Endothelial cell (in vitro differentiated cells): ENCODE measurements at places on chromosomes 1 and 21. TPM values are rescaled to one million over a fixed set of nuclear protein-coding genes. Genes with fewer than 3 reads are reported as not detected.

DNA sequence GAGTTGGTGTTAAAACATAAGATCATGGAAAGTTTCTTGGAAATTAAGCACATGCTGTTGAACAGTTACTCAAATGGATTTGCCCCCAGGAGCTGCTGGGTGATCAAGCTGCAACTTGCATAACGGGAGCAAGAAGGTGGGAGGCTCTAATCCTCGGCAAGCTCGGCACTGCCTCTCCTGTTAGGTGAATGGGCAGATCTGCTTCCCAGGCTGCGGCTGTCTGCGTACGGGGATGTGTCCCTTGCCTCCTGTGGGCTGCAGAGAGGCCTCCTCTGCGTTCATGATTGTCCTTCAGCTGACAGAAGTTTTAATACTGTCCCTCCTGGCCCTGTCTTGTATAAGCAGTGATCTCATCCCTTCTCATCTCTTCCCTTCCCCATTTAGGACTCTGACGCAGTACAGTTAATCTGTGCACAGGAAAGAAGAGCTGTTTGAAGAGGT lies 36.7 kb downstream of the ATP1A1 start:
- no peaks in the 10 kb centered on the region for H3K4me1 ChIP-seq
- H3K27me3 ChIP-seq: peaks cover 3% of the 10 kb centered on the region
- no peak overlapping the region for H3K27ac ChIP-seq
- no peak for DNase-seq
- H3K36me3 ChIP-seq: peaks cover 34% of the 10 kb centered on the region
- H3K4me3 ChIP-seq: no peak overlapping the region

DNA sequence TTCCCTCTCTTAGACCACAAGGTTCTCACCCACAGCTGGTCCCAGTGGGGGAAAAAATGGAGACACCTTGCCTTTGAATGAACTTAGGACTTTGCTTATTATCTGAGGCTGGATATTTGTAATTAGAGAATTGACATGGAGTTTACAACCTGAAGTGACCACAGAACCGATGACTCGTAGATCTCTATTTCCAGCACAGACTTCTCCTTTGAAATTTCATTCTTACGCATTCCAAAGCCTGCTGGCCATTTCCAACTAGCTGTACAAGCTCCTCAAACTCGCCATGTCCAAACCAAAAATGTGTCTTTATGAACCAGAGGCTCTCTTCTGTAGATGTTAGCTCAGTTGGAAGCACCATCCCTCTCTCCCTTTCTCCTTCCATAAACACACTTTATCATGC lies 12.0 kb downstream of the RAB7B start:
- H3K4me3 ChIP-seq: no peak overlapping the region
- no peak for DNase-seq
- H3K27me3 ChIP-seq: no peaks in the 10 kb centered on the region
- peaks cover 7% of the 10 kb centered on the region for H3K36me3 ChIP-seq
- no peak overlapping the region for H3K27ac ChIP-seq
- peaks cover 9% of the 10 kb centered on the region for H3K4me1 ChIP-seq

DNA sequence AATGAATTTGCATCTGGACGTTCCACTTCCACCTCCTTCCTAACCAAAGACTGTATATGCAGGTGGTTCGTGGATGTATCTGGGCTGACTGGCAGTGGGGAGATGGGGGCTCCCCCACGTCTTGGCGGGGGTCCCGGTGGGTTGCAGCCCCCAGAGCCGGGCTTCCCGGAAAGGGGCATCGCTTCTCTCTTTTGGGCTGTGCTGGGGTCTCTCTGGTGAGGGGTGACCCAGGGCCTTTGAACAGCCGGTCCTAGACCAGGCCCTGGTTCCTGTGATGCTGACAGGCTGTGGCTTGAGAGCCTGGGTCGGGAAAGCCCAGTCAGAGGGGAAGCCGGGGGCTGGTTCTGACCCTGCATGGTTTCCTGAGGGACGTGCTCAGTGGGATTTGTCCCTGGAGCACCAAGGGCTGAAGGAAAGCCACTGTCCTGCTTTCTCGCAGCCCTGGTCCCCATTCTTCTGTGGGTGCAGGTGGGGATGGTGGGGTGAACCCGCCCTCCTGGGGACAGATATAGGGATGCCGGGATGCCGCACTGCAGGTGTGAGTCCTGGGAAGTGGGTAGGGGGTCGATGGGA lies 29.8 kb downstream of the COL18A1 start:
- no peaks in the 10 kb centered on the region for H3K36me3 ChIP-seq
- no peak overlapping the region for H3K4me3 ChIP-seq
- H3K4me1 ChIP-seq: peaks cover 10% of the 10 kb centered on the region
- H3K27me3 ChIP-seq: no peaks in the 10 kb centered on the region
- no peak overlapping the region for H3K27ac ChIP-seq
- DNase-seq: no peak

DNA sequence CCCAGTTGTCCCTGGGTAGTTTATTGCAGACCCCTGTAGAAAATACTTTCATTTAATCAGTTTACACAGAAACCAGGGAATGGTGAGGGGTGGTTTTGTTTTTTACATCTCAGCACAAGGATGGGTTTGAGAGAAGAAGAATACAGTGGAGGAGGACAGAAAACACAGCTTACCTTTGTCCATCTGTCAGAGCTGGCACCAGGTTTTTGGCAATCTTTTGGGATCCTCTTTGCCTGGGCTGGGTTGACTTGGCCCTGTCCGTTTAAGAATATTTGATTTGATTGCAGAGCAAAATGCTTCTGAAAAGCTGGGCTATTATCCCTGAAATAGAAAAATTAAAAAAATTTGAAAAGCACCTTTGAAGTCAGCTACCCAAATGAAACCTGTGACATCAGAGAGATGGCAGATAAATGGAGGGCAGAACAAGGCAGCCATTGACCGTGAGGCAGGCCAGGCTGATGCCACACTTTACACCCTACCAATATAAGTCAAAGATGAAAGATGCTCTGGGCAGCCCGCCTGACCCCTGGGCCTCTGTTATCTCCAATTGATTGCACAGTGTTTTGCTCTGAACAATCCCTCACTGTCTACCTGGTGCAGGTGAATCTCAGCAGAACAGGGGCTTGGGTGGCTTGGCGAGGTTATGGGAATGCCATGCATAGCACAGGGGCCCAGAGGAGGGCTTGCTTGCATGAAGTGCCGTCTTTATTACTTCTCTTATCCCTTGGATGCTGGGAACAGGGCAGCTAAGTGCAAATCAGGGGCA lies 218.8 kb downstream of the LMX1A start:
- no peak overlapping the region for H3K27ac ChIP-seq
- no peak overlapping the region for H3K4me3 ChIP-seq
- peaks cover 2% of the 10 kb centered on the region for H3K4me1 ChIP-seq
- DNase-seq: no peak
- H3K27me3 ChIP-seq: no peaks in the 10 kb centered on the region

DNA sequence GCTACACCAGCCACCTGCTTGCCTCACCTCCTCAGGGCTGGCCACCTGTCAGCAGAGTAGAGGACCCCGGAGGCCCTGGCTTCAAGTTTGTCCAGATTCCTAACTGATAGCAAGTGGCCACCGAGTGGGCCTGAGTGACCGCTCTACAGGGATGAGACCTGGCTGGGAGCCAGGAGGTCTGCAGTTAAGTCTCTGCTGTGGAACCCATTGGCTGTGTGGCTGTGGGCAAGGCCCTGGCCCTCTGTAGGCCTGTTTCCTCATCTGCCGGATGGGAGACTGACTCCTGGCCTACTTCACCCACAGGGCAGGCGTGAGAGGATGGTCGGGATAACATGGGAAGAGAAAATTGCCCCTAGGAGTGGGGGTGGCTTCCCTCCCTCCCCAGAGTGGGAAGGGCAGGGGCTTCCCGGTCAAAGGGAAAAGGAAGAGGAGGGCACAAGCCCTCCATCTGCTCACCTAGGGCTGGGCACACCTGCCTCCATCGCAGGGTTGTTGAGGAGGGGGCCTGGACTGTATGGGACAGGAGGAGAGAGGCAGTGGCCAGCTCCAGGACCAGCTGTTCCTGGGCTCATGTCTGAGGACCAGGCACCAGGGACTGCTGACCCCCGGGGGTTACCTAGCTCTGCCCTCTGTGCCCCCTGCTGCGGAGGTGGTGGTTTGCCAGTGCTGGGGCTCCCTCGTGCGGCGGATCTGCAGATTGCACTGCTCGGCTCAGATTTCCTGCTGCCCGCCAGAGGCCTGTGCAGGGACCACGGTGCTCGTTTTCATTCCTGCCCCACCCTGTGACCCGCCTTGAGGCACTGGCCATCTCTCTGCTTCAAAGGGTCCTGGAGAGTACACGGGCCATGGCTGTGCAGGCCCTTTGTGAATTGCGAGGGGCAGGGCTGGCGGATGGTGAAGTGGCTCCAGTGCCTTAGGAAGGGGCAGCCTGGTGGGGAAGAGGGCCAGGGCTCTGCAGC lies 9.1 kb upstream of the MTFR1L start:
- H3K36me3 ChIP-seq: peaks cover 30% of the 10 kb centered on the region
- peaks cover 6% of the 10 kb centered on the region for H3K4me1 ChIP-seq
- no peak overlapping the region for H3K27ac ChIP-seq

DNA sequence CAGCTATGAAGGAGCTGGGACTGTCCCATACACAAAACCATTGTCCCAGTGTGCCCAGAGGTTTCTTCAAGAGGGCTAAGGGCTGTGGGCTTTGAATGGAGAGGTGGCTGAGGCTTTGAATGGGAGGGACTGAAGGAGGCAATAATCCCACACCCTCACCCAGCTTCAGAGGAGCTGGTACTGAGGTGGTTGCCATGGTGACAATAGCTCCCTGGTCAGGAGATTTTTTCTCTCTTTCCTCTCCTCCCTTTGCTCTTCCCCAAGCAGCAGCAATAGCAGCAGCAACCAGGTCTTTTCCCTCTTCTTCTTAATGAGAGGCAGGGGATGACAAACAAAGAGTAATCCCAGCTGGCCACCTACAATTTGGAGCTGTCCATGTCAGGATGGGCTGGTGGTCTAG lies 1.6 kb downstream of the HPCAL4 start:
- H3K27ac ChIP-seq: no peak overlapping the region
- H3K36me3 ChIP-seq: peaks cover 6% of the 10 kb centered on the region
- H3K4me3 ChIP-seq: no peak overlapping the region
- H3K27me3 ChIP-seq: peaks cover 32% of the 10 kb centered on the region
- DNase-seq: no peak

- H3K27ac ChIP-seq: no peak overlapping the region
- H3K27me3 ChIP-seq: no peaks in the 10 kb centered on the region
- no peak overlapping the region for H3K4me3 ChIP-seq
- no peak for DNase-seq
- no peaks in the 10 kb centered on the region for H3K4me1 ChIP-seq
These were observed 239.1 kb downstream of the OMA1 start for GRCh38 chr1:58307431-58307830.

- H3K36me3 ChIP-seq: peaks cover 25% of the 10 kb centered on the region
- peak overlapping the region; percentile 98 for H3K4me3 ChIP-seq
- H3K4me1 ChIP-seq: peaks cover 23% of the 10 kb centered on the region
- peak; percentile 7 for DNase-seq
These were observed 322 bp downstream of the DCLRE1B start for GRCh38 chr1:113905435-113905861.

GRCh38 chr21:20661745-20662422 lies 336.3 kb upstream of the NCAM2 start:
- DNase-seq: no peak
- no peak overlapping the region for H3K4me3 ChIP-seq
- peaks cover 1% of the 10 kb centered on the region for H3K27me3 ChIP-seq
- H3K4me1 ChIP-seq: peaks cover 6% of the 10 kb centered on the region
- H3K36me3 ChIP-seq: no peaks in the 10 kb centered on the region

DNA sequence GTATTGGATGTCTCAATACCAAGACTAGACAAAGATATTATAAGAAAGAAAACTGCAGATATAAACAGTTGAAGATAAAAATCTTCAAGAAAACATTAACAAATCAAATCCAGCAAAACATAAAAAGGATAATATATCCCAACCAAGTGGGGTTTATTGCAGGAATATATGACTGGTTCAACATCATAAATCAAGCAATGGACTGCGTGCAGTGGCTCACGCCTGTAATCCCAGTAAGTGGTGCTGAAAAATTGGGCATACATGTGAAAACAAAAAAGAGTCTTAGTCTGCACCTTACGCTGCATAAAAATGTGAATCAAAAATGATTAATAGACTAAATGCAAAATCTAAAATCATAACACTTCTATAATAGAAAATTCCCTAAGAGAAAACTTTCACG lies 112.9 kb upstream of the PDE4B start:
- no peak overlapping the region for H3K27ac ChIP-seq
- no peaks in the 10 kb centered on the region for H3K4me1 ChIP-seq
- H3K36me3 ChIP-seq: no peaks in the 10 kb centered on the region
- no peaks in the 10 kb centered on the region for H3K27me3 ChIP-seq
- no peak for DNase-seq
- H3K4me3 ChIP-seq: no peak overlapping the region

DNA sequence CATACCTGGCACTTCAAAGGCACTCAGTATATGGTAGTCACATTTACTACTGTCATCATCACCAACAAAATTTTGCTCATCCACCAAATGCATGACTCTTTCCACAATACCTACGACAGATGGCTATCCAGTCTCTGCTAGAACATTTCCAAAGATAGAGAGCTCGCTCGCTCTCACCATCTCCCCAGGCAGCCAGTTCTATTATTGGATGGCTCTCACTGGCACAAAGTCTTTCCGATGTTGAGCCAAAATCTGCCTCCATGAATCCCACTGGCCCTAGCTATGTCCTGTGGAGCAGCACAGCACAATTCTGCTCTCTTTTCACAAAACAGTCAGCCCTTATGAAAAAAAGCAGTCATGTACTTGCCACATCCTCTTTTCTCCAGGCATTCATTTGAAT lies 102.1 kb downstream of the DAB1 start:
- H3K4me3 ChIP-seq: no peak overlapping the region
- no peak for DNase-seq
- no peaks in the 10 kb centered on the region for H3K4me1 ChIP-seq
- H3K36me3 ChIP-seq: no peaks in the 10 kb centered on the region

- H3K27me3 ChIP-seq: peaks cover 8% of the 10 kb centered on the region
- peaks cover 8% of the 10 kb centered on the region for H3K4me1 ChIP-seq
- no peak overlapping the region for H3K27ac ChIP-seq
- no peaks in the 10 kb centered on the region for H3K36me3 ChIP-seq
- peak; percentile 30 for DNase-seq
These were observed 97.2 kb downstream of the KCNN3 start for GRCh38 chr1:154772606-154773506.

Gene TMEM61
- not detected for total RNA-seq

Gene ATP1A4
- total RNA-seq: not detected

Gene FASLG
- not detected for total RNA-seq

Gene ECM1
- total RNA-seq: 637 TPM

Gene HES3
- not detected for total RNA-seq

Gene LRRN2
- total RNA-seq: 71.1 TPM

Gene COL11A1
- total RNA-seq: 9.2 TPM

Gene CFHR2
- total RNA-seq: not detected

Gene FAM163A
- not detected for total RNA-seq

Gene BSND
- total RNA-seq: not detected

Gene F13B
- total RNA-seq: not detected

Gene RIMS3
- 5.4 TPM for total RNA-seq
